ENCODE measurements at places on chromosomes 16 and 17.

- no peak for DNase-seq
Measured at GRCh38 chr16:30121741-30122571, 1.1 kb downstream of the MAPK3 start.

DNA sequence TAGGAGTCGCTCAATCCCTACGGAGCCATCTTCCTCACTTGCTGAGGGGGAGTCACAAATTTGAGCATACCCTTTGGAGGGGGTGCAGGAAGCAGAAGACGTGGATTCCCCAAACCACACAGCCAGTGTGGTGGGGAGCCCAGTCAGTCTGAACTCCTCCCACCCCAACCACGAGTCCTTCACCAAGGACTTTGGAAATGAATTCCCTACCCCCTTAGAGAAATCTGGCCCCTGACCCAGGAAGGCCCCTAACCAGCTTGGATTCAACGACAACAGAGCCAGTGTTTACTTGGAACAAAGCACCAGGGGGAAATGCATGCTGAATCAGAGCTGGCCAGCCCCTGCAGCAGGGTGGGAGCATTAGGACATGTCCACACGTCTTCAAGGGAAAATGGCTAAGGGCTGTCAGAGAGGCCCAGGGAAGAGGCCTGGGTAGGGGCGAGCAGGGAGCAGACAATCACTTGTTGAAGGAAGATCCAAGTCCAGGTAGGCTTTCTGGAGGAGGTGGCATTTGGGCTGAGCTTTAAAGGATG lies 5.5 kb upstream of the TMEM92 start:
- no peak for DNase-seq

- DNase-seq: no peak
Measured at GRCh38 chr16:30645727-30646126, 5.0 kb upstream of the PRR14 start.

GRCh38 chr17:47335101-47335936 lies 11.6 kb downstream of the EFCAB13 start:
- DNase-seq: no peak

DNA sequence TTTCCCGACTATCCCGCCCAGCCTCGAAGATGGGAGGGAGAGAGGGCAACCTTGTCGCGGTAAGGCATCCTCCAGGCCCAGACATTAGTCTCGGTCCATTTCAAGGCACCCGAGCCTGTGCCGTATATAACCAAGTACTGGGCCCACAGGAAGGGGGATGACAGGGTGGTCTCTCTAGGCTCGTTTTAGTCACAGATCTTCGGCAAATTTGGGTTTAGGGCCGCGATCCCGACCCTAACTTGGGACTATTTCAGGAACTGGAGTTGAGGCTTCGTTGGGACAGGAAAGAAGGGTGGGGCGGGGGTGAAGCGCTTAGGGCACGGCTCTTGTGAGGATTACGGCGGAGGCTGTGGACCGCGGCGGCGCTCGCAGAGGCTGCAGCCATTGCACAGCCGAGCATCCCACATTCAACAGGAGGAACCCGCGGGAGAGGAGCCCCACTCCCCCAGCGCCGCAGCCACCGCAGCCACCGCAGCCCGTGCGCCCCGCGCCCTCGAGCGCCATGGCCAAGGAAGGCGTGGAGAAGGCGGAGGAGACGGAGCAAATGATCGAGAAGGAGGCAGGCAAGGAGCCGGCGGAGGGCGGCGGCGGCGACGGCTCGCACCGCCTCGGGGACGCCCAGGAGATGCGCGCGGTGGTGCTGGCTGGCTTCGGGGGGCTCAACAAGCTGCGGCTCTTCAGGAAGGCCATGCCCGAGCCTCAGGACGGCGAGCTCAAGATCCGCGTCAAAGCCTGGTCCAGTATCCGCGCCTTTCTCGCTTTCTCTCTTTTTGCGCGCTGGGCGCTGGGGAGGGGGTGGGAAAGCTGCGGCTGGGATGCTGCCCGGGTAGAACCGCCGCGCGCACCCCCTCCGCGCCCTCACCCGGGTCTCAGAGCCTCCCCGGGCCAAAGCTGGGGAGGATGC lies at the start of gene VAT1L:
VAT1L (plus strand) TSS at position 384 of the 904 bp plus-strand sequence; CDS start at position 503, 119 bp downstream.
- DNase-seq: peak; percentile 27

DNA sequence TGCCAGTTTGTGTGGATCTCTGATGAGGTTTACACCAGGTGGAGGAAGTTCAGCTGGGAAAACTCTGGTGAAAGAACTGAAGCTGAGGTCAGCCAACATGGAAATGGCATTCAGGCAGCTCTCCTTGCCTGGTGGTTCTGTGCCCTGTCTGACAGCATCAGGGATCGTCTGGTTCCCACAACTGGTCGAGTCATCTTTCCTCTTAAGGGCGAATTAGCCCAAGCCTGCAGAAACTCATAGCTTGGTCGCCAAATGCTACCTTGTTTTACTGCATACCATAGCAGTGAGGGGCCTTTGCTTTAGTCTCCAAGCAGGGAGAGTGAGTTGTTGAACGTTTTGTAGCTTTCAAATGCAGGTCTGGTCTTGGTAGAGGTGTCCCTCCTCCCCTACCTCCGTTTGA lies 7.2 kb downstream of the PLCG2 start:
- no peak for DNase-seq

GRCh38 chr16:2178321-2179106 lies 17.9 kb downstream of the CASKIN1 start:
- no peak for DNase-seq

- DNase-seq: no peak
Measured at GRCh38 chr17:73248532-73248931, 13.1 kb downstream of the CPSF4L start.

DNA sequence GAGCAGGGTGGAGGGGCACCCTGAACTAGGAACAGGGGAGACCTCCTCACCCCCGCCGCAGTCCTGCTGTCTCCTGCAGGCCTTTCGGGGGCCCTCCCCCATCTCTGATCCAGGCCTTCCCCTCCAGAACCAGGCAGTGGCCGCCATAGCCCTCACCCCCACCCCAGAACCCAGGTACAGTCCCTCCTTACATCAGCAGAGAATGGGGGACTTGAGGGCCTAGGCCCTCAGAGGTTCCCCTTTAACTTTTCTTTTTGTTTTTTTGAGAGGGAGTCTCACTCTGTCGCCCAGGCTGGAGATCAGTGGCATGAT lies 4.3 kb upstream of the HAP1 start:
- DNase-seq: no peak

GRCh38 chr17:81890447-81891302 lies 711 bp downstream of the ALYREF start:
- DNase-seq: no peak

DNA sequence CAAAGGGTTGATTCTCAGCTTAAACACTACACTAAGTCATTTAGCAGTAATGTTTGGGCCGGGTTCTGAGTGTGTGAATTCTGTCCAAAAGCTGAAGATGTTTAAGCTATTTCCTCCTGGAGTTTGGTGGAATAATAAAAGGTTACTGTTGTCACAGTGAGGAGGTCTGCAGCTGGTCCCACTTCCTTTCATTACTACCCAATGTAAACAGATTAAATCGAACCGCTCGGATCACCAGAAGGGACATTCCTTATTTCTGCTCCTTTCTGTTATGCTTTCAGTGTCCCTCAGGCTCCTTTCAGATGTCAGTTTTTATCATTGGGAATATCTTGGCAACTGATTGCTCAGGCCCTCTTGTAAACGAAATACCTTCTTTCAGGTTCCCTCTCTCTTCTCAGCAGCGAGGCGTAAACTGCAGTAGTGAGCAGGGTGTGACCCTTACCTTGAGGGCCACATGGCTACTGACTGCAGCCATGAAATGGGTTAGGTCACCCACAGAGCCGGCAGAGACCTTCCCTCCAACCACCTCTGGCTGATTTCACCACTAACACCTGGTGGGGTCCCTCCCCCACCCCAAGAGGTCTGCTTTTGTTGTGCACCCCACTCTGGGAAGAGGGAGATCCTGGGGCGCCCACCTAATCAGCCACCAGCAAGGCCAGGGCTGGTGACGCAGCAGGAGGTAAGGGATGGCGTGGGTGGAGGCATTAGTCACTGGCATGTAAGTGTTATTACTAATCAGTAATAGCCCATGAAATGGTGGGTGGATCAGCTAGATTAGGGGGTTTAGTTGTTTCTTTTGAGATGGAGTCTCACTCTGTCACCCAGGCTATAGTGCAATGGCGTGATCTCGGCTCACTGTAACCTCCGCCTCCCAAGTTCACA lies 117.6 kb downstream of the VPS53 start:
- no peak for DNase-seq

DNA sequence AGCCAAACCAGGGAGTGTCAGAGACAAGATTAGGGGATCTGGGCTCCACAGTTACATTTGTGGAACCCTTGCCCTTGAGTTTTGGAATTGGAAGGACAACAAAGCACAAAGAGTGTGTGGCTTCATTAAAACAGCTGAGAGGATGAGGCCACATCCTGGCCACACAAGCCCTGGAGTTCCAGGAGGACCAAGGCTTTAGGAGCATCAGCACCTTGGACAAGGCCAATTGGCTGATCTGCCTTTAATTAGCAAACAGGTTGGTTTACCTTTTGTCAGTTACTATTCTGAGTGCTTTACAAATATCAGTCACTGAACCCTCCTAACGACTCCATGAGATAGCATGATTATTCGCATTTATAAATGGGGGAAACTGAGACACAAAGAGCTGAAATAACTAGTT lies 54.7 kb downstream of the SLC6A2 start:
- no peak for DNase-seq

DNA sequence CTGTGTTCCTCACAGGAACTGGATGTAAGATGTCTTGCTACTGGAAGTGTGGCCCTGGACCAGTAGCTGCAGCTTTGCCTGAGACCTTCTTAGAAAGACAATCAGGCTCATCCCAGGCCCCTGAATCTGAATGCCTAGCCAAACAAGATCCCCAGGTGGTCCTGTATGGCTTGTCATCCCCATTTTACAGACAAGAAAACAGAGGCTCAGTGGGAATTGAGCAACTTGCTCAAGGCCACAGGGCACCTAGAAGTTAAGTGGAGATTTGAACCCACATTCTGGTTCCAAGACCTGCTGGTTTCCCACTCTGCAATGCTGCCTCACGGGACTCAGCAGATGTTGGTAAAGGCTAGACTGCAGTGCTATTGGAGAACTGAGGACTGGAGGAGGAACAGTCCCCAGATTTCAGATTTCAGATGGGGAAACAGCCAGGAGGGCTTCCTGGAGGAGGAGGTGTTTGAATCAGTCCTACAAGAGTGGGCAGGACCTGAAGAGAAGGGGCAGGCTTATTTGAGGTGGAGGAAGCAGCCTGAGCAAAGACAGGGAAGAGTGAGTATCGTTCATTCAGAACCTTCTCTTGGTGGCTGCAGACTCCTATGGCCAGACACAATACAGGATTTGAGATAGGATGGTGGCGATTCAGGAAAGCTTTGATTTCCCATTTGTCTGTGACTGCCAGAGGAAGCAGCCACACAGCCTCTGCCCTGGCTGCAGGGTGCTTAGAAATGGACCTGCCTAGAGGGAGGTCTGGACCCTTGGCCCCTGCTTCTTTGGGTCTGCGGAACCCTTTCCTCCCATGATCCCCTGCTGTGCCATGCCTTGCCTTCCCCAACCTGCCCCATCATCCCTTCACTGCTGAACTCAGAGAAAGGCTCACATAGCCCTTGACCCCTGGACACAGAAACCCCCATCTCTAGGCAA lies 233.4 kb upstream of the NLRP1 start:
- no peak for DNase-seq

DNA sequence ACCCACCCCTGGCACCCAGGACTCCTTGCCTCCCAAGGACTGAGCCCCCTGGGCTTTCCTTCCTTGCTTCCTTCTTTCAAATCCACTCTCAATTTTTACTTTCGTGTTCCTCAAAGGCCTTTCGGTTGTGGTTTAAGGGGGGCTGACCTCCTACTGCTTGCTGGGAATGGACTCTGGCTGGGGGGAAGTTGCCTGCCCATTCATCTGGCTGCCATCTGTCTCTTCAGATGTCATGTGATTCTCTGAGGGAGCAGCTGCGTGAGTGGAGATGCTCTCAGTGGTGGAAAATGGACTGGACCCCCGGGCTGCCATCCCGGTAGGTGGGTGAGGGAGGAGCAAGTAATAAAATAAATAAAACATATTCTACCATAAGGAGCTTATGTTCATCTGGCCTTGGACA lies 93.8 kb upstream of the RPRML start:
- no peak for DNase-seq

- no peak for DNase-seq
Measured at GRCh38 chr16:15613676-15614075, 29.3 kb downstream of the MARF1 start.

GRCh38 chr17:59418732-59419166 lies 87.3 kb downstream of the YPEL2 start:
- no peak for DNase-seq

DNA sequence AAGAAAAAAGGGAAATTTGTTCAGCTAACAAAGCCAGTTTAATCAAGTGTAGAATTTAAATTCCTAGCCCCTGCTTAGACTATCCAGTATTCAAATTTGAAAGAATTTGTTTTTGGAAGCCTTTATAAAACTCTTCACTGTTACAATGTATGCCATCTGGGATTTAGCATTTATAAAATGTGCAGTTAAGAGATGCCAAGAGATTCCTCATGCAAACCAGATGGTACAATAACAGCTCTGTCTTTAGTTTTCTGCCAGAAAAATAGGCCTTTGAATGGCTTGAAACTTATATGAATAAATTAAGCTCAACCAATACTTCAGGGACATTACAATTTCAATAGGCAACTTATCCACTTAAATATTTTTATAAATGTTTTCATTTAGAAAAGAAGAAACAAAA lies 6.8 kb upstream of the ANKS4B start:
- no peak for DNase-seq

Data from stimulated activated naive B cell treated with anti-CD40 and anti-IgM and Interleukin-4, amounts not matched to agents 10 μg/mL and 1 μg/mL and 100 μg/mL, for 72 hours (primary cell).